ENCODE measurements at places on chromosomes 13 and 19.
A peak's percentile ranks its signal among the peaks of the same experiment; 100 is the strongest.

DNA sequence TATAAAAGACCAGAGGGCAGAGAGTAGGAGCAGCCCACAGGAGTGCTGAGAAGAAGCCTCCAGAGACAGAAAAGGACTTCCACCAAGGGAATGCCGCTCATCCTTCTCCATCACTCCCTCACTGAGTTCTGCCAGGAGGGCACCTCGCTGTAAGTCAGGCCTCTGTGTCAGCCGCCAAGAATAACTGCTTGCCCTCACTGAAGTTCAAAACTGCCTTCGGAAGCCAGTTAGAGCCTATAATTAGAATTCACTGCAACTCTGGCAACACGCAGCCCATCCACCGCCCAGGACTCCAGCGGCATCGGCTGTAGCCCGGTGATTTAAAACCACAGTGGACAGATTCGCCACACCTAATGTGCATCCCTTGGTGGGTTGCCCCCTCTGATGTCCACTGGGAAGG is 281.8 kb upstream of the ZNF507 start:
- DNase-seq: no peak

DNA sequence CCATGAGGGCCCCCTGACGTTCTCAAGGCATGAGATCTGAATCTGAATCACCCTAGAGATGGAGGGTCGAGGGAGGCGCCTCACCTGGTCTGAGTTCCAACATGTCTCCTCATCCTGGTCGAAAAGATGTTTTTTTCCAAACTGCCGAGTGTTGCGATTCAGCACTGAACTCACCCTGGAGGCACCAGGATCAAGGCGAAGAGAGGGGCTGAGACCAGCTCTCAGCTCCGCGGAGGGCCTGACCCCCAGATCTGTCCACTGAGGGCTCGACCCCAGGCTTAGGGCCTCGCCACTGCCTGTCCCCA is 555 bp downstream of the NR2C2AP start:
- DNase-seq: peak; percentile 34

DNA sequence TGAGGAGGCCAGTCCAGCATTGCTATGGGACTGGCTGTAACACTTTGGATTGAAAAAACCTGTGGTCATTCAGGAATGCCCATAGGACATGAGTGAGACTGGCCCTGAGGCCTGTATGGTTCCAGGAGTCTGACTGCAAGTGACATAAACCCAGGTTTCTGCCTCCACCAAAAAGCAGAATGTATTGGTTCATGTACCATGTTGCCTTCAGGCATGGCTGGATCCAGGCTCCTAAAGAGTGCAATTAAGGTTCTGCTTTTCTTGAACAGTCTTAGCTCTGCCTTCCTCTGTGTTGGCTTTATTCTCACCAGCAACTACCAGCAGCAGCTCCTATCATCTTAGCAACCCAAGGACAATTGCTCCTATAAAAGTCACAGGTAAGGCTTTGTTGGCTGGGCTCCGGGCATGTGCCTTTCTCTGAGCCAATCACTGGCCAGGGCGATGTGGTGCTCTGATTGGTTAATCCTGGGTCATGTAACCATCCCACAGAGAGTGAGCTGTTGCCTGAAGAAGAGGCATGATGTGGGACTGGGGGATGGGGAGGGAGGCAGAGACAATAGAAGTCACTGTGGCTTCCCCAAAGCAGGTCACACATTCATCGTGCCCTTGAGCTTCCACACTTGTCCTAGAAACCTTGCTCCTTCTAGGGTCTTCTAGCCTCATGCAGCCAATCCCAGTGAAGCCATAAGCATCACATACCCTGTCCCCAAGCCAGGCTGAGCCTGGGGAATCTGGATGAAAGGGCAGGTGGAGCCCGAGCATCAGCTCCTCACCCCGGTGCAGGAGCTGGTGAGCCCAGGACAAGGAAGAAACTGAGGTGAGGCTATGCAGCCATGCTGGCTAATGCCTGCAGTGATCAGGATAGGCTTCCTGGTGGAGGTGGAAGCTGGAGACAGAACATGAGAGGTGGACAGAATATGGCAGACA is 123.9 kb downstream of the URI1 start:
- peak; percentile 11 for DNase-seq

- DNase-seq: no peak
Observed at GRCh38 chr13:32733690-32734089, 147.4 kb downstream of the PDS5B start.

DNA sequence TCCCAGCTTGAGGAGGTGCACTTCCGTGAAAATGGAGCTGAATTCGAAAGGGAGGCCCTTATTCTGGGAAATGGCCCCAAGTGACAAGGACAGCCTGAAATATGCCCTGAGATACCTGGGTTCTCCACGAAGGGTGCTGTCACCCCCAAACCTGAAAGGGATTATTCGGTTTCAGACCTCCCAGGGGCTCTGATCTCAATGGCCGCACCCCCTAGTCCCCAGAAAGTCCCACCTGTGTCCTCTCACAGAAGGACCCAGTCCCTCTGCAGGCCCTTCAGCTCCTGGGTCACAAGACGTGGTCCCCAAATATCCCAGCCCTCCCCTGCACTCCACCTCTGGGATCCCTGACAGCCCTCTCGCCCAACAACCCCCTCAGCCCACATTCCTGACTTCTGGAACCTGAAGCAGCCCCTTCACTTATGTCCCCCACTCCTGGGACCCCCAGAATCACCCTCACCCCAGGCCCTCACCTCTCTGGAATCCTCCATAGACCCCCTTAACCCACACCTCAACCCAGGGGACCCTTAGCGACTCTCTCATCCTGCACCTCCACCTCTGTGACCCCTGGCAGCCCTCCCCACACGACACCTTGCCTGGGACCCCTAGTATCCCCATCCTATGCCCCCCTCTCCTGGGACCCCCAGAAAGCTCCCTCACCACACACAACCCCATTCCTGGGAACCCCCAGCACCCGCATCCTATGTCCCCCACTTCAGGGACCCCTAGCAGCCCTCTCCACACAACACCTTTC is 606 bp downstream of the SYNGR4 start:
- DNase-seq: no peak

DNA sequence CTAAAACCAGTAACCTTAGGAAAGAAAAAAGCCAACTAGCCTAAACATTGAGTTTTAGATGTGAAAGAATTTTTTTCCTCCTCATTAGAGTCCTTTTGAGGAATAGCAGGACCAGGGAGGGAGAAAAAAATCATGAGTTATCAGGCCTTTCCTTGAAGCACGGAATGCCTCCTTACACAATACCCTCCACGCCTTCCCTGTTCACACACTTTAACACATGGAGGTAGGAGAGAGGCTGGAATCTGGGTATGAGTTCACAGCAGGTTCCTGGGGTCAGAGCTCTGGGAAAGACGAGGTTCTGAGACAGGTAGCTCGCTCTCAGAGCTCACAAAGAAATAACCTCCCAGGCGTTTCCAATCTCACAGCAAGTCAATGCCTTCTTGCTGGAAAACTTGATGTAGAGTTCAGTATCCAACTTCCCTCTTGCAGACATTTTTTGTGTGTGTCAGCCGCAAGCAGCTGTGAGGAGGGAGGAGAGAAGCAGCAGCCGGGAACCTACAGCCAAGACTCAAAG is 716 bp downstream of the ZNF573 start:
- DNase-seq: peak; percentile 43

DNA sequence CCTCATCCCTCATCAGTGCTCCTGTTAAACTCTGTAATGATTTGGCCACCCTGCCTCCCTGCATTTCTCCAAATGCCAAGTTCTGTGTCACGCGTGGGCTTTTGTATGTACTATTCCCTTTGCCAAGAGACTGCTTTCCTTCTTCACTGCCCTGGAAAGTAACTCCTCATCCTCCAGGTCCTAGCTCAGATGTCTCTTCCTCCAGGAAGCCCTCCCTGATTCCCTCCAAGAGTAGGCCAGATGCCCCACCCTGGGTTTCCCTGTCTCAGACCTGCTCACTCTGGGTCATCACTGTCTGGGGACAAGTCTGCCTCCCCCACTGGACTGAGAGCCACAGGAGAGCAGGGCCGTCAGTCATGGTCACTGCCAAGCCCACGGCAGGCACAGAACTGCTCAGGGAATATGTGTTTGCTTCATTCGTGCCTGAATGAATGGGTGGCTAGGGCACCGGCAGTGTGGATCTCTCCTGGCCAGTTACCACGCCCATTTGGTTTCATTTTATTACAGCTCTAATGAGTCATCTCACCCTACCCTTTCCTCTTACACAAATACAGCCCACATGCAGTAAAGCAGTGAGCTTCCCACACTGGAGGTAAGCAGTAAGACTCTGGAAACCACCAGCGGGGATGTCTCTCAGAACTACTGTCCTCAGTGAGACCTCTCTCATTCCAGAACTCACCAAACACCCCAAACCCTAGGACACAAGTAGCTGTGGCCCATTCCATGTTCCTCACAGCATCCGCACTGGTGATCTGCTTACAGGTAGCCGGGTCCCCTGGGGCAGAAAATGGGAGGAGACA is 12.1 kb upstream of the GPR4 start:
- DNase-seq: no peak

GRCh38 chr13:99908140-99908803 is 63.3 kb downstream of the ZIC5 start:
- DNase-seq: peak; percentile 20

DNA sequence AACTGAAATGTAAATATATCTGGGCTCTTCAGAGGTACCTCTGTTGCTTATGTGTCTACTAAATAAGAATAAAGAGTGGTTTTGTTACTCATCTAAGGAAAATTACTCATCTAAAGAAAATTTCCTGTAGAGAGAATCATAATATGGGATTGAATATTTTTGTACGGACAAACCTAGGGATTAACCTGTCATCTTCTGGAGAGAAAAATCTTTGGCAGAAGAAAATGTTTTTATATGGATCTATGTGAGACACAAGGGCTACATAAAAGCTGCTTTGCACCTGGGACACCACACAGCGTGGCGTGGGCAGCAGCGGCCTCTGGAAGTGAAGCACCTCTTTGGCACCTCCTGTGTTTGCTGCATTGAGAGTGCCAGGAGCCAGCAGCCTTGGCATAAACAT is 242.9 kb upstream of the DACH1 start:
- no peak for DNase-seq

DNA sequence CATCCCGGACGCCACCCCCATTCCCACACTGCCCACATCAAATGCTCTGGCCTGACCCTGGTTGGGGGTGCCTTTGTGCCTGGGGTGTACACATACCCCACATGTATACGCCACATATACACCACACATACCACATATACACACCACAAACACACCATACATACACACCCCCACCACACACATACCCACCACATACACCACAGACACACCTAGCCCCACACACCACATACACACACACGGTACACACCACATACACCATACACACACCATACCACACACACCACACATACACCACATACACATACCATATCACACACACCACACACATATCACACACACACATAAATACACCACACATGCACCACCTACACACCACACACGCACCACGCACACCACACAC is 10.2 kb downstream of the ERFL start:
- no peak for DNase-seq

DNA sequence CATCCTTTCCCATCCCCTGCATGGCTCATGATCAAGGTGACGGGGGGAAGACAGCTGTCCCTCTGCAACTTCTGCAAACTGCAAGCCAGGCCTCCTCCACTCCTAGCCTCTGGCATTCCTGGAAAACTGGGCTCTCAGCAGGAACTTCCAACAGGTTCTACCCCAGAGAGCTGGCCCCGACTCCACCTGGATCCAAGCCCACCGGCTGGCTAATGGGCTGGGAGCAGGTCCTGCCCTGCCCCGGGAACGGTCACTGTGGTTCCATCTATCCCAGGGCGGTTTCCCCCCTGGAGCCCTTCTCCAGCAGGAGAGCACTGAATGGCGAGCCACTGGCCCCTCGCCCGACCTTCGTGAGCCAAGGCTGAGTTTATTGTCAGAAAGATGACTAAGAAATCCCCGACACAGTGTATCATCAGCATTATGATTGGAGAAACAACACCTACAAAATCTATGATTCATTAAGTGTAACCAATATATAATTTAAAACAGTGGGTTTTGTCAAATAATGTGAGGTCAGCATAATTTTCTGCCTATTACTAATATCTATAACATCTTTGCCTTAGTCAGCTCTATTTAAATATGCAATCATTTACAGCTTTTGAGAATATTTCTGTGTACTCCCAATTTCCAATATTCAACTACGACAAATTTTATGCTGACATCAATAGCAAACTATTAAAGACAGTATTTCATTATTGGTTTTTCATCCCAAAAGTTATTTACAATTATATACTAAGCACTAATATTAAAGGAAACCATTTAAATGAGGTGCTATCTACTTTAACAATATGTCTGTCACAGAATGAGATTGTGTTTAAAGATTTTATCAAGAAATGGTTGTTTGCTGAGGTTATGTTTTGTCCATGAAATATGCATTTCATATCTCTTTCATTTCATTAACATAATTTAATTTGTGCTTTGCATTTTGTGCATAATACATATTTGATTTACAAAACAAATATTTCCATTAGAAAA is 133.0 kb downstream of the URI1 start:
- no peak for DNase-seq

DNA sequence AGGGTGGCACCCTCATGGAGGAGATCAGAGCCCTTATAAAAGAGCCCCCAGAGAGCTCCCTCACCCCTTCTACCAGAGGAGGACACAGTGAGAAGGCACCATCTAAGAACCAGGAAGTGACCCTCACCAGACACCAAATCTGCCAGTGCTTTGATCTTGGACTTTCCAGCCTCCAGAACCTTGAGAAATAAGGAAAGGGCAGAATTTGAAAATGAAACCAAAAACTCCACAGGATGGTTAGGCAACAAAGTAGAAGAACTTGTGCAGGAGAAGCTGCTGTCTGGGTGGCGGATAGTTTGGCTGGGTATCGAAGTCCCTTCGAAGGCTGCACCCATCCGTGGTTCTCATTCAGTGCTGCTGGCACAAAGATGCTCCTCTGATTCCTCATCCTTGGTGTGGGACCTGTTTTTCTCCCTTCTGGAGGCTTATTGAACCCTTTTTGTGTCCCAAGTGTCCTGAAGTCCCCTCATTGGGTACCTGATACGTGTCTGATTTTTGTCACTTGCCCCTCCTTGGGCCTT is 130.8 kb downstream of the KDM4B start:
- DNase-seq: no peak

DNA sequence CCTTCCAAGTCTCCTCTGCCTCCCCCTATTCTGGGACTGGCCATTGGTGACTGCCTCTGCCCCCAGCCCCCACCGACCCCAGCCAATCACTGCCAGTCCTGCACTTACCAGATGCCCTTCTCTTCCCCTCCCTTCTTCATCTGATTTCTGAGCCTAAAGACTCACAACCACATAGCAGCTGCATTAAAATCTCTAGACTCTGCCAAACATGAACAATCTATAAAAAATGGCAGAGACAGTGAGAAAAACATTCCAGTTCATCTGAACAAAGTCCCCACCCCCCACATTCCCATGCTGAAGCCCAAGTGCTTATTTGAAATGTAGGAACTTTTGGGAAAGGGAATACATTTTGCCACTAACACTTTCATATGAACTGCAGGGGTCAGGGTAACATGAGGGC is 60.8 kb downstream of the KCTD12 start:
- no peak for DNase-seq

GRCh38 chr13:79281339-79281747 is 124.7 kb downstream of the RBM26 start:
- DNase-seq: peak; percentile 82

DNA sequence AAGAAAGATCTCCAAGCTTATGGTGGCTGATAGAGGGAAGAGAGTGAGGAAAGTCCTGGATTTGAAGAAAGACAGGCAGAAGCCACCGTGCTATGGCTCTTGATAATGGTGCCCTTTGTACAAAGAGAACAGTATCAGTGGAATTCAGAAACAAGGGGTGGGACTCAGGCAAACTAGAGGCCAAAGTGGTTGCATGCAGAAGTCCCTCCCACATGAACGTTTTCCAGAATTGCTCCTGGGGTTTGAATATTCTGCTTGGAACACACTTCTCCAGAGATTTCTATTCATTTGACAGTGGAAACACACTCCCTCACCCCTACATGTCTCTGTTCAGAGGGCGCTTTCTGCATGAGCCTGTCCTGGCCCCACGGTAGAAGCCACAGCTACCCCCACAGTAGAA is 10.1 kb upstream of the MBNL2 start:
- no peak for DNase-seq

Data from mesendoderm (in vitro differentiated cells).